ENCODE measurements at places on chromosomes 12 and 14.

- DNase-seq, result no peak
Observed at GRCh38 chr14:79965896-79966295, 245.4 kb downstream of the DIO2 start.

DNA sequence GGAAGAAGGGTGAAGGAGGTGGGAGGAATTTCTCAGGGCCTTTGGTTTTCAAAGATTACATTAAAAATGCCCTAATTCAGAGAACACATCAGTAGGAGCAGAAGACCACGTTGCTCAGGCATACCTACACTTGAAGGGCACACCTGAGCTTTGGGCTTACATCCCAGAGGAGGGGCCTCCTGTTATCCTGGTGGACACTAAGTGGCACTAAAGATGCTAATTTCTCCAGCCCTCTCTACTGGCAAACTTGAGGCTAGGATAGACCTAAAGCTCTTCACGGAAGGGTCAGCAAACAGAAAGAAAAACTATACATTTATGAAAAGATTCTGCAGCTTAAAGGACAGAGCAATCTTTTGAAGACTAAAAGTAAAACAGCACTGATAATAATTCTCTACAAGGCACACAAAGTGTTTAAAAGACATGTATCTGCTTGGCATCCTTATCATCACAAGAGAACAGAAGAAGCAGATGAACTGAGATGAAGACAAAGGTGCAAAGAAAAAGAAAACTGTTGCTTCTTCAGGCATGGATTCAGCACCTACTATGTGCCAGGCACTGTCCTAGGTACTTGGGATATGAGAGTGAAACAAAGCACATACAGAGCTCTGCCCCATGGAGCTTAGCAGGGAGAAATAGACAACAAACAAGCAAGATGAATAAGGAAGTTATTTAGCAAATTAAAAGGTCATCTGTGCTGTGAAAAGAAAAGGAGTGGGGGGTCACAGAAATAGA lies 137.5 kb downstream of the NUAK1 start:
- no peak for DNase-seq

GRCh38 chr14:89814126-89814525 lies 140.4 kb downstream of the EFCAB11 start:
- DNase-seq, result no peak

- DNase-seq, result peak; percentile 10
Observed at GRCh38 chr14:23483236-23483854, 13.8 kb downstream of the NGDN start.

DNA sequence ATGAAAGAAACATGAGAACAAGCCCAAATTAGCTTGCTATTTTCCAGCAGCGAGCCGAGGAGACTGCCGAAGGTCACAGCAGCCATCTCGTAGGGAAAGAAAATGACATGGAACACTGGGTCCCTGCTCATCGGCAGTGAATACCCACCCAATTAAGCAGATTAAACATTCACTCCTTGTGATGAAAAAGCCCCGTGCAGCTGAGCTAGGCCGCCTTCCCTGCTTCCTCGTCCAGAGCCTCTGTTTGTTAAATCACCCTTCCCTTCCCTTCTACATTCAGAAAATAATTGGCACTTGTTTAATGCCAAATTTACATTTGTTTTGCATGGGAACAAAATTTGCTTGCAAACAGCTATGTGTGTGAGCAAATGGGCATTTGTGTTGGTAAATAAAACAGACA lies 342.5 kb downstream of the RMST start:
- no peak for DNase-seq

DNA sequence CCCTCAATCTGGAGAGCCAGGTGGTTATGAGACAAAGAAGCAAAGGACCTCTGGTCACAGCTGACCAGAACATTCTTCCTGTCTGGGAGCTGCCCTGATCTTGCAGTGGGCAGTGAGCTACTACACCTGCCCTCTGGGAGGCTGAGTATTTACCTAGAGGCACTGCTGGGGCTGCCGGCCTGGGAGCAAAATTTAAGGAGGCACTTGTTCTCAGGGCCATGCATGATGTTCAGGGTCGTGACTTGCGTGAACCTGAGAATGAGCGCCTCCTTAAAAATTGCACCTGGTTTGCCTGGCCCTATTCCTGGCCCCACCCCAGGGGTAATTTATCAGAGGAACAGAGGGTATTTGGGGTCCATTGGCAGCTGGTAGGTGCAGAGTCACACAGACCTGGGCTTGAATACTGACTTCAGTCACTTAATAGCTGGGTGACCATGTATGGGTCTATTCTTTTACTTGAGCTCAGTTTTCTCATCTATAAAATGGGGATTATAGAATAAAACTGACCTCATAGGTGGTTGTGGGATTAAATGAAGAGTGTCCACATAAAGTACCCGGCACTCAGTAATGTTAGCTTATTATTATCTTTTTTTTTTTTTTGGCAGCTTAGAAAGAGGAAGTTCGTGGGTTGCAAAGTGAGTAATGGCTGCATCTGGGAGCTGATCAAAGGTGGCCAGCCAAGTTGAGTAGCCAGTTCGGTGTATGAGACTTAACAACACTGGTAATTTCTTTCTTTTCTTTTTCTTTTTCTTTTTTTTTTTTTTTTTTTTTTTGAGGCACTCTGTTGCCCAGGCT lies 107.4 kb upstream of the MED13L start:
- no peak for DNase-seq

GRCh38 chr12:119354172-119354571 lies 19.6 kb downstream of the CCDC60 start:
- no peak for DNase-seq

DNA sequence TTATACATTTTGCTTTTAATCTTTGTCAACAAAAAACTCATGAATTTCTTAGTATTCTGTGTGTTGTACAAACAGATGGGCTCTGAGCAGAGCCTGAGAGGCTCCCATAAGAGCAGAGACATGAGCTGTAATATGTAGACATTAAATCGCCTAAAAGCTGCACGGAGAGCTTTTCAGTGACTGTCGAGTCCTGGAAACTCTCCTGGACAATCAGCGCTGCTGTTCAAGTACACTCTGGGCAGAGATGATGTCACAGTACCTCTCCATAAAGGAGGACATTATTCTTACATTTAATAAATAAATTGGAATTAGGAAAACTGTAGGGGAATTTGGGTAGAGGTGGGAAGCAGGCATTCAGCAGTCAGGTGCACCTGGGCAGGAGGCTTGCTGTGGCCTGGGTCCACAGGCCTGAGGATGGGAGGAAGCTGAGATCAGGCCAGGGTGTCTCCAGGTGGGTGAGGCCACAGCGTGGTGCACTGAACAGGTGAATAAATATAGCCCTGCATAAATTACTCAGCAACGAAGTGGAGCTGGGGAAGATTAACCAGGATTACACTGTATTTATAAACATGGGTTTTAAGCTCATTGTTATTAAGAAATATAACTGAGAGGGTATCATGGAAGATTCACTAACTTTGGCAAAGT lies 13.3 kb upstream of the TCL1A start:
- no peak for DNase-seq

GRCh38 chr12:92810370-92810769 lies 107.6 kb downstream of the PLEKHG7 start:
- DNase-seq, result no peak

DNA sequence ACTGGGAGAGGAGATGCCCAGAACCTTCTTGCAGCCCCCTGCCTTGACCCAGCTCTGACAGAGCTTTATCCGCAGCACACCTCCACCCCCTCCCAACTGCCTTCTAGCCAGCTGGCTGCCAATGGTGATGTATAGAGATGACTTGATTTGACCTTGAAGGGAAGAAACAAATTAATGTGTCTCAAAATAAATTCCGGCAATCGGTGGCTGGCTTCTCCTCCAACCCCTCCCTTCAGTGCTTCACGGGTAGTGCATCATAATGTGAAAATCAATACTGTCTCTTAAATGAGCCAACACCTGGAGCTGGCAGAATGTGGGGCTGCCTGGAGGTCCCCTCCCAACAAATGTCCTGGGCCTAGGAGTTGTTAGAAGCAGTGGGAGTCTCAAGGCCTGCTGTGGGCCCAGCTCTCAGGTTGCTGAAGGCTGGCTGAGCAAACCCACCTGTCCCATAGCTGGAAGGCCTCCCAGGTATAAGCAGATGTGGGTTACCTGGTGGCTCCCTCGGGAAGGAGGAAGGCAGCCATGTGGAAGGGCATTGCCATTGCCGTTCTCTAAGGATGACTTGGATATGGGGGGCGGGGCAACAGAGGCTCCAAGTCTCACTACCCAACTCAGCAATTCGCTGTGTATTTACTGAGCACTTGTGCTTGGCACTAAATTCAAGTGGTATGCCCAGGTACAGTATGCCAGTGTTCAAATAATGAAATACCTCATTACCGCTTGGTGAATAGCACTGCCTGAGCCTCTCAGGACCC lies 23.2 kb downstream of the HSPB8 start:
- no peak for DNase-seq

DNA sequence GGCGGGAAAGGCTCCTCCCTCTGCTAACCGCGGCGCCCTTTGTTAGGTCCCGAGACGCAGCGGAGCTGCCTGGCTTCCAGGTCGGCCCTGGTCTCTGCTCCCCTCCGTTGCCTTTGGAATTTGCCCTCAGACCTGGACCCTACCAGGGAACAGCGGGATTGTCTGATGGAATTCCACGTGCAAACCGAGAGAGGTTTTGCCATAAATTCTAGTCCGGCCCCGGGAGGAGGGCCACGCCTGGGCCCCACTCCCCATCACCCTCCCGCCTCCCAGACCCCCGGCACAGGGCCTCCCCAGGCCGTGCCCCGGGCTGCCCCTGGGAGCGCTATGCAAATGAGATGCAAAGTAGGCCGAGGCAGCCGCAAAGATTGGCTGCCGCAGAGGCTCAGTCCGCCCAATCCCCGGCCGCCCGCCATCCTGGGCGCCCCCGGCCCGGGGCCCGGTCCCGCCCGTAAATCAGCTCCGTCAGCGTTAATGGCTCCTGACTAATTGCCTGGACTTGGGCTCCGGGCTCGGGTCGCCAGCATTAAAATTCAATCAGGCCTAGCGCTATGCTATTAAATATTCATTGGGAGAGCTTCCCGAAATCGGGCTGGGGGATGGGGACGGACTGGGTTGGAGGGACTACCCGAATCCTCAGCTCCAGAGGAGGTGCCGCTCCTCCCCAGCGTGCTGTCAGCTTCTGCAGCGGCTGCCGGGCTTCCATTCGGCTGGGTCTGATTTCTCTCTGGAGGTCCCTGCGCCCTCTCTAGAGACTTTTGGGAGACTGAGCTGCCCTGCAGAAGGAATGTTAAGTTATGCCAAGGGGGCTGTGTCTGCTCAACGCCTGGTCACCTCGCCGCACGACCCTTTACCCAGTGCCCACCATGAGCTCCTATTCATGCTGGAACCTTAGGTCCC lies 15.7 kb upstream of the FIGNL2 start:
- DNase-seq, result peak; percentile 88

DNA sequence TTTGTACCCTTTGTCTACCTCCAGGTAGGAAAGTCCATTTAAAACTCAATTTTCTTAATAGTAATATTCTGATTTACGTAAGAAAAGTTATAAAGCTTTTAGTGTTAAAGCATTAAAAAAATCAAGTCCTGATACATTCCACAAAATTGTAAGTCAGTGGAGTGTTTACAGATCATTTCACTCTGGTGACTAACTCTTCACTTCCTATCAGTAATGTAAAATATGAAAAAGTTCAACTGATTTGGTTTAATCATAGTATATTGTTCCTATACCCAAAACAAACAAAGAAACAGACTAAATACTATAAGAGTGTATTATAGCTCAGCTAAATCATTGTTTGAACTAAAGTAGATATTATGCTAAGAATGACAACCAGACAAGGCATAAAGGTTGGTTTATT lies 85.9 kb downstream of the VEZT start:
- no peak for DNase-seq

Measured in umbilical cord (tissue), 2 donors.